Hematopoietic multipotent progenitor cell (in vitro differentiated cells): ENCODE measurements at places on chromosomes 4 and X. TPM values are rescaled to one million over a fixed set of nuclear protein-coding genes. Genes with fewer than 3 reads are reported as not detected.

The NSG1 gene
- total RNA-seq = not detected

The PNMA5 gene
- total RNA-seq = not detected

The PSAPL1 gene
- total RNA-seq = not detected

The IQSEC2 gene
- 5.1 TPM for total RNA-seq

The EVC2 gene
- total RNA-seq = 3.8 TPM

The GASK1B gene
- total RNA-seq = 3.5 TPM
